Hepatocyte (in vitro differentiated cells): ENCODE measurements at places on chromosomes 13 and 19.

DNA sequence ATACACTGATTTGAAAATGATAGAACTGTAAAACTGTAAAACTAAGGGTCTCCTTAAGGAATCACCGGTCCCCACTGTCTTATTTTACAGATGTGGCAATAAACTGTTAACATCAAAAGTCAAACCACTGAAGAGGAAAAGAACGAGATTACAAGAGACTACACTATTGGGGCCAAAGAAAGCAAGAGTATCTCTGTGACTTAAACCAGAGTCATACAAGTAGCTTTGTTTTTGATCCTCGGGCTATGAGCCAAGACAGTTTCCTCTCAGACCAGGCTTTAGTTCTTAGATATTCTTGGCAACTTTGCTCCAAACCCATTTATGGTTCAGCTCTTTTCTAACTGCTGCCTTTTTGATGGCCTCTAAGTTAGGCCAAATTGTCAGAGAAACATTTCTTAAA, 113.8 kb downstream of the TBC1D4 start:
- H3K27me3 ChIP-seq, result no peaks in the 10 kb centered on the region
- peak overlapping the region; percentile 18 for H3K27ac ChIP-seq
- H3K4me3 ChIP-seq, result no peak overlapping the region

DNA sequence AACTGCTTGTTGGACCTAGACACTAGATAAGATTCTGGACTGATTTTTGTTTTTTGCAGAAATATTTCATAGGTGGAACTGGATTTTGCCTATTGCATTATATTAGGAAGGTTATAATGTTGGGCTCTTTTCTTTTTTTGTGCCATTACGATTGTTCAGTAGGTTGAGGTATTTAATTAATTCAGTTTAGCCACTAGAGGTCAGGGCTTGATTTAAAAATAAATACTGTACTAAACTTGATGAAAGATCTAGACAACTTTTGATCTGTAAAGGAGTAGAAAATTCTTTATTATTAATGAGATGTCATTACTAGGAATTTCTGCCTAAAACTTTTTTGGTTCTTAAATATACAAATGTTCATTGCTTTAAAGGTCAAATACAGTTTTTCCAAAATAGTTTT, 15.2 kb upstream of the SUPT20H start:
- H3K36me3 ChIP-seq, result no peaks in the 10 kb centered on the region
- no peak overlapping the region for H3K27ac ChIP-seq
- peak; percentile 32 for DNase-seq
- no peak overlapping the region for H3K4me3 ChIP-seq

GRCh38 chr13:79060216-79060615, 345.8 kb downstream of the RBM26 start:
- H3K36me3 ChIP-seq, result no peaks in the 10 kb centered on the region
- no peaks in the 10 kb centered on the region for H3K27me3 ChIP-seq
- no peak overlapping the region for H3K4me3 ChIP-seq
- no peak for DNase-seq

DNA sequence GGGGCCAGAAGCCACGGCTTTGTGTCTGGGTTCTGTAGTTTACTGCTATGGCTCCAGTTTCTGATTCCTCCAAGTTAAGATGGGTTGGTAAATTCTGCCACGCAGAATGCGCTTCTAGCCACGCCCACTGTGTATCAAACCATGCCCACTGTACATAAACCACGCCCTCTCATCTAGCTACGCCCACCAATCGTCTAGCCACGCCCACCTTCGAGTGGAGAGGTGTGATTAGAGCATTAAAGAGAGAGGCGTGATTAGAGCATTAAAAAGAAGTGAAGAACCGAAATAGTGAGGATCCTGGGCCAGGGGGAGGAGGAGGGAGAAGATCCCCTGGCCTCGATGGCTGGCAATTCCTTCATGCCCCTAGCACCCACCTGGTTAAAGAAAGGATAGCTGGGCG, 43.7 kb upstream of the ADGRE5 start:
- no peak overlapping the region for H3K4me3 ChIP-seq
- H3K27me3 ChIP-seq, result no peaks in the 10 kb centered on the region
- peak; percentile 29 for DNase-seq
- H3K36me3 ChIP-seq, result no peaks in the 10 kb centered on the region

- DNase-seq, result no peak
- H3K27ac ChIP-seq, result no peak overlapping the region
- H3K36me3 ChIP-seq, result no peaks in the 10 kb centered on the region
Observed at GRCh38 chr13:83878691-83879430, 3.4 kb downstream of the SLITRK1 start.

- DNase-seq, result peak; percentile 41
- H3K27me3 ChIP-seq, result peaks cover 38% of the 10 kb centered on the region
- no peaks in the 10 kb centered on the region for H3K36me3 ChIP-seq
Observed at GRCh38 chr19:39083983-39084731, at the start of gene ACP7. TSS of gene ACP7 (plus strand) at chr19:39084368. CDS start at chr19:39085270, 902 bp downstream.
